Stimulated activated CD4-positive, alpha-beta T cell treated with anti-CD3 and anti-CD28 coated beads, Interleukin-4, amount 100 ng/mL, for 4 hours (primary cell): ENCODE measurements at places on chromosomes 1 and 21.

GRCh38 chr1:14500041-14500440, 98.4 kb upstream of the KAZN start:
- DNase-seq = no peak

DNA sequence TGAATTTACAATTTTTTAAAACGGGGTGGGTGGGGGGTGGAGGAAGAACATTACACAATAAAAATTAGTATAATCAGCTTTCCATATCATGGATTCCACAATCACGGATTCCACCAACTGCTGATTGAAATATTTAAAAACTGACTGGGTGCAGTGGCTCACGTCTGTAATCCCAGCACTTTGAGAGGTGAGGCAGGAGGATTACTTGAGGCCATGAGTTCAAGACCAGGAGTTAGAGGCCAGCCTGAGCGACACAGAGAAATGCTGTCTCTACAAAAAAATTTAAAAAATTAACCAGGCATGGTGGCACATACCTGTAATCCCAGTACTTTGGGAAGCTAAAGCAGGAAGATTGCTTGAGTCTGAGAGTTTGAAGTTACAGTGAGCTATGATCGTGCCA, 254.7 kb downstream of the ATG4C start:
- no peak for DNase-seq

DNA sequence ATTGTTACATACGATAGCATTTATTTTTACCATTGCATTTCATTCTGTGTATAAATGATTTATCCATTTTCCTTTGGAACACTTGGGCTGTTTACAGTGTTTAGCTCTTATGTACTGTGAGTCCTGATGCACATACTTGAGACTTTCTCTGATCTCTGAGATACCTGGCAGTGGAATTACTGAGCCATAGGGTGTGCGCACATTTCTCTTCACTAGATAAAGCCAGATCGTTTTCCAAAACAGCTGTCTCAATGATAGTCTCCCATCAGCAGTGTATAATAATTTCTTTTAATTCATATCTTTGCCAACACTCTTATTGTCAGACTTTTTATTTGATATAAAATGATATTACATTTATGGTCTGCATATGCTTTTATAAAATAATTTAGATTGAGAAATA, 66.2 kb downstream of the VPS13D start:
- DNase-seq = no peak

DNA sequence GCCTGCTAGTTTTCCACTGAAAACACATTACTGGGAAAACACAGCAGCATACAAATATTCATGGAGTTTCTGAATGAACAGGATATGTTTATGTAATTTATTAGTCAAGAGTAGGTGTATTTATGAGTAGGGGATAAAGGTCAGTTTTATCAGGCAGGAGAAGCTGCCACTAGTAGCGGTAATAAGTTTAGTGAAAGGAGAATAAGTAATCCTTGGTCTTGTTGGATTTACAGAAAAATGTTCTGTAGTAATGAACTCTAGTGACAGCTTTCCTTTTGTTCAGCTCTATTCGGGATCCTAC, 1.2 kb downstream of the MAST2 start:
- no peak for DNase-seq

GRCh38 chr1:95286479-95286878, 52.5 kb downstream of the RWDD3 start:
- no peak for DNase-seq

DNA sequence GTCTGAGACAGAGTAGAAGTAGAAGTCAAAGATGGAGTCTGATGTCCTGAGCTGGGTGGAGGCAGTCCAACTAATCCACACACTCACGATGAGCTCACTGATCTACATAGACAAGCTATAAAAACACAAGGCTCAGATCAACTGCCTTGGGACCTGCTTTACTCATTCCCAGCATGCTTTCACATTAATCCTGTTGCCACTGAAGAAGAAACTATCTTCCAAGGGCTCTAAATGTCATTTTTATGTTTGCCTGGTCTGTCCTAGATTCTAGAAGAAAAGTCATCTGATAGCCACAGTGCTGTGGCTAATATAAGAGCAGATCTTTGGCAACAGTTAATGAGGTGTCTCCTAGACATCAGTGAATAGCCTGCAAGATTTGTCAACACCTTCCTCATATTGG, 522.7 kb downstream of the NUF2 start:
- DNase-seq = no peak

- no peak for DNase-seq
Observed at GRCh38 chr1:245652660-245653427, 498.1 kb downstream of the KIF26B start.

- DNase-seq = no peak
Observed at GRCh38 chr1:213330281-213330680, 279.2 kb downstream of the RPS6KC1 start.

GRCh38 chr1:53107570-53108322, 34.7 kb downstream of the SLC1A7 start:
- DNase-seq = no peak

DNA sequence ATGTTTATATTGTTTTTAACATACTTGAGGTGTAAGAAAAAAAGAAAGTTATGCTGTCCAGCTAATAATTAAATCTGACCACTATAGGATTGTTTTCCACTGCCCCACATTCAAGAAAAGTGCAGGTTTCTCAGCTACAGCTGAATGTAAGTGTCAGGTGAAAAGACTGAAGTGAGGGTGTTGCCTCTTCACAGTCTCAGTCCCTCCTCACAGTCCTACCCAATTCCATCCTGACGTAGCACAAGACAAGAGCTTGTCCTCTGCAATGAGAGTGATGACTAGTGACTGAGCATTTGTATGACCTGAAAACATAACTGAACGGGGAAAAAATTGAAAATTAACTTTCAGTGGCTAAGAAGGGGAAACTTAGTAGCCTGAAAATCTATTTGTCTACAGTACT, 1039.5 kb downstream of the ADGRL2 start:
- DNase-seq = no peak

- DNase-seq = no peak
Observed at GRCh38 chr1:69794831-69795230, 227.1 kb downstream of the LRRC7 start.

DNA sequence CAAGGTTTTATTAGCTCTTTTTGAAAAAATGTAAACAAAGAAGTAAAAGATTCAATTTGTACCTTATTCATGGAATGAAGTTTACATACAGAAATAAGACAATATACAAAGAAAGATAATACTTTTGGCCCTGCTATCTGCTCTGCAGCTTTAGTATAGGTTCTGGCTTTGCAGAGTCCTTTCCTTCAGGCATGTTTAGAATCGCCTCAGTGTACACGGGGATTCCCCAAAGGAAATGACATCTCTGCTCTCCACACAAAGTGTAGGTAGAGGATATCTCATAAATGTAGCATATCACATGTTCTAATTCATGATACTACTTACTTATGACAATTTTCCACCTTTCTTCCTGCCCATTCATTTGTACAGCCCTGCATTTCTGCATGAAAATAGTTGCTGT, 222.6 kb upstream of the DPYD start:
- DNase-seq = no peak

DNA sequence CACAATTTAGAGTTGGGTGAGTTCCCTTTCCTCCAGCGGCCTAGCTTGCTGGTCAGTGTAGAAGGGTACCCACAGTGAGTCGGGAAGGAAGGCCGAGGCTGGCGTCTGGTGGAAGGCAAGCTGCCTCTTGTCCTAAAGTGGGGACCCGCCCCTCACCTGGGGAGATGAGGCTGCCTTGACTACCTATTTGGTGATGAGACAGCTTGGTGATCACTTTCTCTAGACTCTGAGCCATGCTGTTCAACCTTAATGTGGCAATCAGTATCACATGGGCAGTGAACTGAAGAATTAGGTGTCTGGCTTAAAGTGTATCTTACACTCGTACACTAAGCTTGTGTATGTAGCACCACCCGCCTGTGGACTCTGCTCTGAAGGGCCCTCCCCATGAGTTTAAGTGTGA, 100.7 kb downstream of the COLGALT2 start:
- DNase-seq = no peak

- no peak for DNase-seq
Observed at GRCh38 chr1:175823406-175823805, 80.0 kb upstream of the TNR start.

- DNase-seq = peak; percentile 30
Observed at GRCh38 chr1:206816390-206817287, 44.3 kb upstream of the IL10 start.

DNA sequence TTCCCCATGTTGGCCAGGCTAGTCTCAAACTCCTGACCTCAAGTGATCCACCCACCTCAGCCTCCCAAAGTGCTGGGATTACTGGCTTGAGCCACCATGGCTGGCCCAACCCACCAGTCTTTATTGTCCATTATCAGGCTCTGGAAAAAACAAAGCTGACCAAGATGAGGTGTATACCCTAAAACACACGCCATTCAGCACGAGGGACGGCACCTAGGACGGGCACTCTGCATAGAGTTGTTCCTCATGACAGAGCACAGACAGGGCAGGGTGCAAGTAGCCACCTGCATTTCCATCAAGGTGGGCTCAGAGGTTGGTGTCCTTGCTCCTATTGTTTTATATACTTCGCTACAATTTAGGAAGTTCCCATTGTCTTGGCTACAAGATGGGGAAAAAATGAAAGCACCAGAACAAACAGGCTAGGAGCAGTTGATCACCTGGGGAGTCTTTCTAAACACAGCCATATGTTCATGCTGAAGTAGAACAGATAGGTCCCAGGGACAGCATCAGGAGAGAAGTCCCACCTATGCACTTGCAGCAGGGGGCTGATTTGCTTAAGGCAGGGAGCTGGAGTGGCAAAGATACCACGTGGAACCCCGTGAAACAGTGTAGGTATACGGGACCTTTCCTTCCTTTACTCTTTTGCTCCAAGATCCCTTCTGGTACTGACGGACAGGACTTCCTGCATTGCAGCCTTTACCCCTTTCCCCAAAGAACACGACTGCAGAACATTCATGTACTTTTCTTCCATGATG, 4.5 kb downstream of the KRTCAP2 start:
- DNase-seq = no peak

DNA sequence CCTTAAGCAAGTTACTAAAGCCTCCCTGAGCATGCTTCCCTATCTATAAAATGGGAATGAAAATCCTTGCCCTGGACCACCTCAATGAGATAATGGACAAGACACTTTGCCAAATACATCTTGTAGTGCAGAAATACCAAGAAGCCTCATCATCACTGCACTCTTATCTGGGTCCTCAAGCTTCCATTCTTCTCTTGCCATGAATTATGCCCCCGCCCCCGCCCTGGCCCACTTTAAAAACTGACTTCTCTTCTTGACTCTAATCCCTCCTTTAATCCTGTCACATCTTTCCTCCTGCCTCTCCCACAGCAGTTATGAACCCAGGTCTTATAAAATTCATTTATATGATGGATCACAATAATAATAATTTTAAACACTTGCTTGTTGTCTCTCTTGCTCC, 14.8 kb downstream of the ARHGEF11 start:
- no peak for DNase-seq

- no peak for DNase-seq
Observed at GRCh38 chr1:55159571-55159970, 55.6 kb downstream of the USP24 start.

GRCh38 chr1:222921945-222922344, 107.1 kb downstream of the DISP1 start:
- DNase-seq = no peak

- DNase-seq = no peak
Observed at GRCh38 chr1:81366173-81366572, 434.6 kb upstream of the ADGRL2 start.

DNA sequence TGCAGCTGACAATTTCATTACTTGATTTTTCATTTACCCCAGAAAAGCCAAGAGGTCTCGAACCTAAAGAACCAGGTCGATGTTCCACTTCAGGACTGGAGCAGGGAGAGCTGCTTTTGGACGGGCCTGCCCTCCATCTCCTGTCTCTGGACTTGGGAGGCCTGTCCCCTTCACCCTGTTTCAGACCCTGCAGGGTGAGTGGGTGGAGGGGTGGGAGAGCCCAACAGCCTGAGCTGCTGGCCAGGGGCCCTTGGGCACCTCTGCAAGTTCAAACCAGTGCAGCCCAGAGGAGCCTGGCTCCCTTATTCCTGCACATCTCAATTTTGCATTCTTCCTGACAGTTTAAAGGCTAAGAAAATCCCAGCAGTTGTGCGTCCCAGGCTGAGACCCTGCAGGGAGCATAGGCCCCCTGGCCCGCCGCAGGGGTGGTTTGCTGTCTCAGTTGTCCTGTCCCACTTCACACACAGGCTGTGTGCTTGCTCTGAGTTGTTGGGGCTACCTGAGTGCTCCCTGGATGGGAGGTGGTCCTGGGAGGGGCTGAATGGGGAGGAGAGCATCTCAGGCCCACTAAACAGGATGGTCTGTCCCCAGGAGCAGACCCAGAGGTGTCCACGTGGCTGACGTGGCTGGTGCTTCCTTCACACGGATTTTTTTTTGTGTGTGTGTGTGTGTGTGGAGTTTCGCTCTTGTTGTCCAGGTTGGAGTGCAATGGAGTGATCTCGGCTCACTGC, 443.7 kb downstream of the PTPRU start:
- DNase-seq = no peak

GRCh38 chr1:182639330-182639729, 35.1 kb upstream of the RGS16 start:
- no peak for DNase-seq

DNA sequence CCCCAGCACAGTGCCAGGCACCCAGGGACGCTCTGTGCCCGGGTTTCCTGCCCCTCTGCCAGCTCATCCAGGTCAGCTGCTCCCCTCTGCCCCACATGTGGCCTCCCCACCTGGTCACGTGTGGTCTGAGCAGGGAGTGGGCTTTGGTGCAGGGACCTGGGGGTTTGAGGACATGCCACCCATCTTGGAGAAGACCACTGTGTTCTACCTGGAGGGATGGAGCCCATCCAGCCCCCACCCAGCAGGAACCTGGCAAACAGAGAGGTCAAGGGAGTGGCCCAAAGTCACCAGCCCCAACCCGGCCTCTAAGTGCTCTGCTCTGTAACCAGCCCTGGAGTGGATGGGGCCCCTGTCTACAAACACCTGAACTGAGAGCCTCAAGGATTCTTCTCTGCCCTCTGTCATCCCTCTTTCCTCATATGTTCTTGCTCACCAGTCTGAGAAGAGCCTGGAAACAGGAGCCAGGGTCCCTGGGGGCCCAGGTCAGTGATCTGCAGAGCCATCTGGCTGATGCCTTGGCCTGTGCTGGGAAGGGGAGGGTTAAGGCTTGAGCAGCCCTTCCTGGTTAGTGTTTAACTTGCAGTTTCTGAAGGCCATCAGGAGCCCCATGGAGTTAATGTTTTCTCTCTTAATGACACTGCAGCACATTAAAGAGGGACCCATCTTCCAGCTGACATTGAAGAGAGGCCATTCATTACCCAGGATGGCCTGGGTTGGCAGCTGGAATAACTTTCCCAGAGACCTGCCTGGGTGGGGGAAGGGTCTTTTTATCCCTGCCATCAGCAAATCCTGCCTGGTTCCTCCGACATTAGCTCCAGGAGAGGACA, 235.4 kb downstream of the PTPRU start:
- DNase-seq = no peak
